Activated naive CD8-positive, alpha-beta T cell treated with anti-CD3 and anti-CD28 coated beads, Interleukin-2, amount 10 ng/mL, durations not matched to agents 7 days and 5 days (primary cell): ENCODE measurements at places on chromosomes 7 and 10. TPM values are rescaled to one million over a fixed set of nuclear protein-coding genes. Genes with fewer than 3 reads are reported as not detected.

Gene MYL10
- total RNA-seq, result not detected

- no peak for DNase-seq
These were observed 153.7 kb downstream of the PRPF18 start for GRCh38 chr10:13740461-13740860.

- DNase-seq, result no peak
These were observed 14.5 kb upstream of the HOXA13 start for GRCh38 chr7:27214239-27214950.

GRCh38 chr7:696812-697551 lies 29.5 kb upstream of the DNAAF5 start:
- DNase-seq, result no peak

DNA sequence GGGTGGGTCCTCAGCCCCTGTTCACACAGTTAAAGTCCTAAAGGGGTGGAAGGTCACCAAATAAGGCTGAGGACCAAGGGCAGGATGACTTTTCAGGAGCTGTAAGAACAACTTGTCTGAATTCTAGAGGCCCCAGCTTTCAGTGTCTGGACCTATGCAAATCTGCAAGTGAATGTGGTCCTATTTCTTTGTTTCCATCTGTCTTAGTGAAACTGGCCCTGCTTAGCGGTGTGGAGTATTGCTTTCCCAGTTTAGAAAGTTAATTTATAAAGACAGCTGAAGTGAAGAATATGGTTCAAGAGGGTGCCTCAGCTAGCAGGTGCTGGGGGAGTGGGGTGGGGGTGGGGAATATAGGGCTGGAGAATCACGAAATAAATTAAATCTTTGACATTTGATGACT lies 40.1 kb downstream of the HHEX start:
- DNase-seq, result no peak

GRCh38 chr10:17507538-17507937 lies 53.1 kb upstream of the ST8SIA6 start:
- DNase-seq, result no peak

Gene LRIT1
- not detected for total RNA-seq

DNA sequence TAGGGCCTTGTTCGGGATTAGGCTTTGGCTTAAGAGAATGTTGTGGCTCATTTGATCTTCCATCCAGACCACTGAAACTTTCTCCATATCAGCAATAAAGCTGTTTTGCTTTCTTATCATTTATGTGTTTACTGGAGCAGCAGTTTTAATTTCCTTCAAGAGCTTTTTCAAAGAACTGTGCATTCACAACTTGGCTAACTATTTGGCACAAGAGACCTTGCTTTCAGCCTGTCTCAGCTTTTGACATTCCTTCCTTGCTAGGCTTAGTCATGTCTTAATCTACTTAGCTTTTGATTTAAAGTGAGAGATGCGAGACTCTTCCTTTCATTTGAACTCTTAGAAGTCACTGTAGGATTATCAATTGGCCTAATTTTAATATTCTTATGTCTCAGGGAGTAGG lies 19.1 kb upstream of the AKR1B1 start:
- no peak for DNase-seq

DNA sequence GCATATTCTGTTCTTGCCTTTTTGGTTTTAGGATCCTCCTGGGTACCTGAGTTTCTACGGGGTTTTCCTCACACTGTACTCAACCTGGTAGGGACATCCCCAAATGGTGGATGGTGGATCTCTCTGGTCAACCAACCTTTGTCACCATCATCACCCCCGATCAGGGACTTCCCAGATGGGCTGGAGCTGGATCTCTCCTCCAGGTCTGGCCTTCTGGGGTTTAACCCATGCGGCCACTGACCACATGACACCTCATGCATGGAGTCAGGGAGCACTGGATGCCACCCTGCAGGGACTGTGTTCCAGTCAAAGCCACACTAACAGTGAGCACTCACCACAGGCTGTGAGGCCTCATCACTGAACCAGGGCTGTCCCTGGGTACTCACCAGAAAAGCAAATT lies 80.0 kb downstream of the CELF2 start:
- DNase-seq, result no peak

- no peak for DNase-seq
These were observed 909.7 kb downstream of the DNAJB9 start for GRCh38 chr7:109479388-109479787.

Gene LMBR1
- total RNA-seq, result 73.2 TPM

DNA sequence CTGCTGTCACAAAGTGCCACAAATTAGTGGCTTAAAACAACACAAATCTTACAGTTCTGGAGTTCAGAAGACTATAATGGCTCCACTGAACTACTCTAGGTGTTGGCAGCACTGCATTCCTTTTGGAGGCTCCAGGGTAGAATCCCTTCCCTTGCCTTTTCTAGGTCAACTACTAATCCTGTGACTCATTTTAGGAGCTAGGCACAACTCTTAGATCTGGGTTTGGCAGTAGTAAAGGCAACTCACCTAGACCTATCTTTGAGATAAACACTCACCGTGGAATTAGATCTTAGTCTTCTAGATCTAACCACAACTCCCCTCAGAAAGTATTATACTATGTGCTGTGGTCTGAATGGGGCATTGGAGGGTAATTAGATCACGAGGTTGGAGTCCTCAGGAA lies 60.4 kb downstream of the ANKIB1 start:
- no peak for DNase-seq

DNA sequence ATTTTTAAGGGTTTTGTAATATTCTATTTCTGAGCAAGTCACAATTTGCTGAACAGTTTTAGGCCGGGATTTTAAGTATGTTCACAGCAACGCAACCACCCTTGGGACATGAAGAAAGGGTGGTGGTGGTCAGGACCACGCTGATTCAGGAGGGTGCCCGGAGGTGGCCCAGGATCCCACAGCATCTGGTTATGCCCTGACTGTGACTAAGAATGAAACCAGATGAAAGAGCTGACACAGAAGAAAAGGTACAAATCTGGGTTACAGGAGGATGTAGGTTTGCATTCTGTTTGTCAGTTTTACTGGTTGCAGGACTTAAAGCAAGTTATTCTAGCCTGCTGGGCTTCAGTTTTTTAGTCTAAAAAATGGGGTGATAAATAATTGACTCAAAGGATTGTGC lies 279.7 kb downstream of the CCSER2 start:
- no peak for DNase-seq

DNA sequence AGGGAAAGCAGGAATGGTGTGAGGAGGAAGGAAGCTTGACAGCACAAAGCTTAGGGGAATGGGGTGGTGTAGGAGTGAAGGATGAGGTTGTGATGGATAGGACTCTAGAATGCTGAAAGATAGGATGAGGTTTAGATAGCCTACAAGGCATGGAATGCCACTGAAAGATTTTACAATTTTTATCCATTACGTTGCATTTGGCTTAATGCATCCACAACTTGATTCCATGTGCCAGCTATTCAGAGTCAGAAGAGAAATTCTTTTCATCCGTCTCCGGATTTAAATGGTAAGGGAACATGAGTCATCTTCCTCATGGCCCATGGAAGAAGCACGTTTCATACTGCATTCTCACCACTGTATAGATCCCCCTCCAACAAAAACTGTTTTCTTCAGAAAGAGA lies 212.4 kb upstream of the BMPER start:
- no peak for DNase-seq
